Gastrocnemius medialis (tissue), 4 donors: ENCODE measurements at places on chromosomes 2 and 18. TPM values are rescaled to one million over a fixed set of nuclear protein-coding genes. Genes with fewer than 3 reads are reported as not detected.

Gene KIF5C
- 0.51 TPM for total RNA-seq

Gene HRH4
- total RNA-seq = not detected

Gene FBXO36
- 0.92 TPM for total RNA-seq

Gene DYNAP
- not detected for total RNA-seq

Gene FAP
- 10.1 TPM for total RNA-seq

Gene INO80C
- total RNA-seq = 5.3 TPM

Gene FAM237A
- total RNA-seq = not detected

Gene FABP1
- 7.6 TPM for total RNA-seq

Gene PRKAG3
- total RNA-seq = 8.3 TPM
